ENCODE measurements at places on chromosomes 5 and 9. TPM values are rescaled to one million over a fixed set of nuclear protein-coding genes. Genes with fewer than 3 reads are reported as not detected.

DNA sequence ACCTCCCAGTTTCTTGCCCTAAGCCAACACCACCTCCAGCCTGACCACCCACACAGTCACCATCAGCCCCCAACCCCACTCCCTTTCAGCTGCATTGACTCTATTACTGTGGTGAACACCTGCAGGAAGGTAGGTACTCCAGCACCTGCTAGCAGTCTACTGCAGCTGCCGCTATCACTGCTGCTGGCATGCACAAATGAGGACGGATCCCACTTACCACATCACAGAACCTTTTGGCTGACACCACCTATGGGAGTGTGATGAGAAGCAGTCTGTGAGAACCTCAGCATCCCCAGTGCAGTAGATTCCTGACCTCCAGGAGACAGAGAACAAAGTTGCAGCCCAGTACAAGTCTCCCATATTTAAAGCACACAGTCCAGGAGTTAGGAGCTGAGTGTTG is 71.9 kb downstream of the ANXA1 start:
- no peak for DNase-seq

DNA sequence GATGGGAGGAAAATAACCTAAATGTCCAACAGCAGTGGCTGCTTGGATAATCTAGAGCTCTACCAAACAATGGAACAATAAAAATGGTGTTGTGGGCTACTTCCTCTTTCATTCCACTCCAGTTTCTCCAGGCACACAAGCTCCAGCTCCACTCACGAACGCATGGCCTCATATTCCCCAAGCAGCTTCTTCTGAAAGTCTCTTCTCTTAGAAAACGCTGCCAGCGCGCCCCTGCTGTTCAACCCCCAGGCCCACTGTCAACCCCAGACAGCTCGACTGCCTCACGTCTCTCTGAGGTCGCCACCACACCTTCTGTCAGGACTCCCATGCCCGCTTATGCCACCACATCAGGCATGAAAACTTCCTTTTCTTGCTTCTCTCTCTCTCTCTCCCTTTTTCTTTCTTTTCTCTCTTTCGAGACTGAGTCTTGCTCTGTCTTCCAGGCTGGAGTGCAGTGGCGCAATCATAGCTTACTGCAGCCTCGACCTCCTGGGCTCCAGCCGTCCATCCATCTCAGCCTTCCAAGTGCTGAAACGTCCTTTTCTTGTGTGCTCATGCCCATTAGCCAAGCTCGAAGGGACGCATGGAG is 16.2 kb downstream of the OR2V2 start:
- DNase-seq = no peak

DNA sequence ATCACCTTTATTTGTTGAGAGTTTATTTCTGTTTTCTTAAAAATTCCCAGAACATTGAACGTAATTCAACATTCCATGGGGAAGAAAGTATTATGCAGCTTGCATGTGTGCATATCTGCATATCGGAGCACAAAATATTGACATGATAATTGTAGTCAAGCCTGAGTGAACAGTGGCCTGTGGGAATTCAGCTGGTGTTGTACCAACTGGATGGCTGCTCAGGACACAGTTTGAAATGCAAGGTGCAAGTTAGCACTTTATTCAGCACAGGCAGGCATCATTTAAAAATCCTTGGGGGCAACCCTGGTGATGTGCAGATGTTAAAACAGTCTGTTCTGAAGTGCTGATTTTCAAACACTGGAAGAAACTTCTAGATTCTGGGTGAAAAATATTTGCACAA is 82.4 kb downstream of the CNTLN start:
- no peak for DNase-seq

GRCh38 chr9:133709015-133709611 is 29.0 kb downstream of the SARDH start:
- no peak for DNase-seq

DNA sequence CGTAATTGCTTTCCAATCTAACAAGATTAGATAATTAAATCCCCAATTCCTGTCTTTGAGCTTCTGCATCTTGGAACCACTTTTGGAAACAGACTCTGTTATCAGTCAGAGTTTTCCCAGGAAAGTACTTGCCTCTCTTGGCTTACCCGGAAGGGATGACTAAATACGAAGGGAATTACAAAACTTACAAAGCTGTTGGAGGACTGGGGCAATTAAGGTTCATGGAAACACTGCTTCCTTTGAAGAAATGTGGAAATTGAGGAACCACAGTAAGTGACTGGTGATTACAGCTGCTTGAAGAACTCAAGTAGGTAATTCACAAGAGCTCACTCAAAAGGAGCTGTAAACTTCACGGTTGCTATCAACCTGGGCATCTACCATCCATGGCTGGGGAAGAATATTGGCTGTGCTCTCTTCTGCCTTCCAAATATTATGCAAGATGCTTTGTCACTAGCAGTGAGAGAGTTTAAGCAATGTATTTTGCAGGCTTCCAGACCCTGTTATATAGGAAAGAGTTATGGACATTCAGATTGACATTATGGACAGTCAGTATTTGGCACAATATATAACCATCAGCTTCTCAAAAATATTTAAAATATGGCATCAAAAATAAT is 104.6 kb upstream of the MAN2A1 start:
- DNase-seq = no peak

DNA sequence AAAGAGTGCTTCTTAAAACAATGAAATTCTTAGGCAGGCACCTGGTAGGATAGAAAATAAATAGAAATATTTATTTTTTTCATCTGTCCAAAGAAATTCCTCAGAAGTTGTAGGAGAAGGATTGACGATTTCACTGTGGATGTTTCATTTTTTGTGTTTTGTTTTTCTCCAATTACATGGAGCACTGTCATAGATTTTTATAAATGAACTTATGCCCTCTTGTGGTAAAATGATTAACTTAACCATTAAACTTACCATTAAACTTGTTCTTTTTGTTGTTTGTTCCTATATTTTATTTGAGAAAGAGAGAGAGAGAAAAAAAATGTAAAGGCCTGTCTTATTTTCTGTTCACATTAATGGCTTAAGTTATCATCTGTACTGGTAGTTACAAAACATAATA is 339.2 kb downstream of the PRR16 start:
- DNase-seq = no peak

DNA sequence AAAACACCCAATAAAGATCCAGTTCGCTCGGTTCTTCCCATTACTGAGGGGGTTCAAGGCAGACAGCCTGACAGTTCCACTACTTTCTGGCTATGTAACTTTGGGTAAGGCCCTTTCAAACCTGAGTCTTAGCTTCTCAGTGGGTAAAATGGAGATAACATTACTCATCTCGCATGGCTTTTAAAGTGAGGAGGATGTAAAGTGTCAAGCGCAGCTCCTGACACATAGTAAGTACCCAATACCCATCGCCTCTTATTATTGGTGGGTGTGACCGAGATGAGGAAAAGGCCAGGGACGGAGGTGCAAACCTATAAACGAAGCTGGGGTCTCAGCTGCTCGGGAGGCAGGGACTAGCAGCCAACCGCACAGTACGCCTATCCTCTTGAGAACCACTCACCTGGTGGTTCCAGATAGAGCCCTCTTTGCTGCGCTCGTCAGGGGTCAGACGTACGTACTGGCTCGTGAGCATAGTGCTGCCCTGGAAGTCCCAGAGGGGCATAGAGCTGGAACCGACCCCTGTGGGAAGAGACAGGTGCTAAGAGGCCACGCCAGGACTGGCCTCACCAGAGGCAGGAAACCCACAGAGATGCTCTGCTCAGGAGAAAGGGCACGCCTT is 584 bp downstream of the LMAN2 start:
- DNase-seq = no peak

- no peak for DNase-seq
These were observed 92.7 kb upstream of the NEURL1B start for GRCh38 chr5:172548311-172548731.

GRCh38 chr5:177361418-177362291 is 3.9 kb downstream of the RGS14 start:
- DNase-seq = no peak

GRCh38 chr5:110048491-110048890 is 358.8 kb downstream of the MAN2A1 start:
- no peak for DNase-seq

- no peak for DNase-seq
These were observed 106.4 kb upstream of the IL6ST start for GRCh38 chr5:56101180-56101579.

- no peak for DNase-seq
These were observed 15.1 kb downstream of the AK3 start for GRCh38 chr9:4725706-4726442.

GRCh38 chr5:28523888-28524635 is 1485.7 kb upstream of the CDH9 start:
- DNase-seq = no peak

DNA sequence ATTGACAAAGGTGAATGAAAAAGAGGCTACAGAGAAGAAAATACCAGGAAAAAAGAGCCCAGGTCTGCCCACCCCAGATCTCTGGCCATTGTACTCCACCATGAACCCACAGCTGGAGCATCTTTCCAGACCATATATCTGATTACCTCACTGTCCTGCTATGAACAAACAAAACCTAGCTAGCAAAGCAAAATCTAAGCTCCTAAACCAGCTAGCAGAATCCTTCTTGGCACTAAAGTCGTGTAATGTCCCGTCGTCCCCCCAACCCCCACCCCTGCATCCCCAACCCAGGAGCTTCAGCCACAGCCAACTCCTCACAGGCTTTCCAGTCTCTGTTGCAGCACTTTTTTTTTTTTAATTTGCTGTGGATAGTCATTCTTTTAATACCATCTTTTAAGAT is 2.5 kb downstream of the C1QTNF3 start:
- no peak for DNase-seq

Gene TNFSF8
- total RNA-seq = 0.63 TPM

Gene UBE2R2
- 40.6 TPM for total RNA-seq

Gene MOB3B
- total RNA-seq = 2.1 TPM

Gene TMC1
- 0.25 TPM for total RNA-seq

Gene ARAP3
- 15.2 TPM for total RNA-seq

Gene APBB3
- 12.1 TPM for total RNA-seq
